Large intestine (tissue), 12 donors: ENCODE measurements at places on chromosomes 1 and 21. TPM values are rescaled to one million over a fixed set of nuclear protein-coding genes. Genes with fewer than 3 reads are reported as not detected.

GRCh38 chr1:8297245-8297644, 20.7 kb upstream of the SLC45A1 start:
- no peak for DNase-seq

PHTF1 gene
- polyA plus RNA-seq: 9.6 TPM

- no peak for DNase-seq
Observed at GRCh38 chr1:209403921-209404320, 179.6 kb upstream of the CAMK1G start.

DNA sequence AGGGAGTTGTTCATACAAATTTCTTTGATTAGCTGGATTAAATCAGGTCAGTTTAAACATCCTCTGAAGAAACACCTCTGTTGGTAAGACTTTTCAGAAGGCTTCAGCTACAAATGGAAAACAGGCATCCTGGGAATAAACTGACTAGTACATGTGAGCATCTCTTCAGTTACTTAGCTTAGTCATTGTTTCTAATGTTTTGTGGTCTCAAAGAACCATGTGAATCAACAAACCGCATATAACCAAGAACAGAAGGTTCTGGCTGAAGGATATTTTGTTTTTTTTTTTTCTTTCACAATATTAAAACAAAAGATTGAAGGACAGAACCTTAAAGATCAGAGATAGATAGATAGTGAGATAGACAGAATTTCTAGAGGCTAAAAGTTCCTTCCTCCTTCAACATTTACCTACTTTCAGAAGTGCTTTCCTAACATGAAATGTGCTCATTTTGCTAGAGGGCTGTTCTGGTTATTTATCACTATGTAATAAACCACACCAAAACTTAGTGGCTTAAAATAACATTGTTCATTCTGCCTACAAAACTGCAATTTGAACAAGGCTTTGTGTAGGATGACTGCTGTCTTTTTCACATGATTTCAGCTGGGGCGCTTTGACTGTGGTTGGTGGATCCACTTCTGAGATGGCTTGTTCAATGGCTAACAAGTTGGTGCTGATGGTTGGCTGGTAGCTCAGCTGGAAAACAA, 119.8 kb upstream of the PTGFR start:
- DNase-seq: no peak

GRCh38 chr1:113434081-113434873, 44.0 kb downstream of the MAGI3 start:
- peak; percentile 36 for DNase-seq

GRCh38 chr1:156217871-156218270, 5.1 kb downstream of the PMF1 start:
- no peak for DNase-seq

- DNase-seq: no peak
Observed at GRCh38 chr1:244955661-244956060, 91.3 kb upstream of the HNRNPU start.

- DNase-seq: no peak
Observed at GRCh38 chr1:30176477-30176876, 546.9 kb downstream of the MATN1 start.

DNA sequence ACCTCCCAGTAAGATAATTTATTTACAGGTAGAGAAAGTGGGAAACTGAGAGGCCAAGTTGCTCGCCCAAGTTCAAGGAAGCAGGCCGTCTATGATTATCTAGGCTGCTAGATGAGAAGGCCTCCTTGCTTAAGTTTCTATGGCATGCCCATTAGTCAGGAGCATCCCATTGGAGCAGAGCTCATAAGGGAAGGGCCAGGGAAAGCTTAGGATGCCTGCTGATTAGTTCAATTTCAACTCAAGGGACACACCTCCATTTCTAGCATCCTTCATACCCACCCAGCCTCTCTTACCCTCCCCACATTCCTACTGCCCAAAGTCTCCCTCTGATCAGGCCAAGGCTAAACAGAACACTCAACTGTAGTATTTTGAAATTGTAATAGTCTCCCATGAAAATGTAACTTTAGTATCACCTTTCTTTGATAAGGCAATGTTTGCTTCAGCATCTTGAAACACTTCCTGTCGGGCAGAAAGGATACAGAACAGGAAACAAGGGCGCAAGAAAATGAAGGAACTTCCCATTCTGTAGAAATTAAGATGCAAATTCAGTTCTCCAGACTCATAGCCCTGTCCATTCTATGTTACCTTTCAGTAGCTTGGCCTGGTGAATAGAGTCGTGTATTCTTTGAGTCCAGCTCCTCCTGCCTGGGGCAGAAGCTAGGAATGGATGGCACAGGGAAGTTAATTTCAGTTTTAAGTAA, 46.3 kb upstream of the TARBP1 start:
- DNase-seq: no peak

GRCh38 chr1:230626232-230626631, 16.0 kb upstream of the COG2 start:
- no peak for DNase-seq

MMEL1 gene
- 14.3 TPM for polyA plus RNA-seq

- peak; percentile 95 for DNase-seq
Observed at GRCh38 chr1:220761688-220762427, 13.7 kb downstream of the MTARC2 start.

DNA sequence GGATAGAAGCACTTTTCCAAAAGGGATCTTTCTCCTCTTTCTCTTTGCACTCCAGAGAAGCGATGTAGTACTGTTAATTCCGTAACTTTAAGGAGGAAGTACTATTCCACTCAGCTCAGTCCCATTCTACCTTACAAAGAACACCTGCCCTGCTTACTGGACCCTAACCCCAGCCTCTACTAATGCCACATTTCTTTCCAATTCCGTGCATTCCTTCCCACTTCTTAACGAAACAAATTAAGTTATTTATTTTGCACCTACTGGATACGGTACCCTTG, 511 bp downstream of the NDC1 start:
- no peak for DNase-seq
